Epithelial cell of prostate (primary cell): ENCODE measurements at places on chromosomes 3 and 15.

DNA sequence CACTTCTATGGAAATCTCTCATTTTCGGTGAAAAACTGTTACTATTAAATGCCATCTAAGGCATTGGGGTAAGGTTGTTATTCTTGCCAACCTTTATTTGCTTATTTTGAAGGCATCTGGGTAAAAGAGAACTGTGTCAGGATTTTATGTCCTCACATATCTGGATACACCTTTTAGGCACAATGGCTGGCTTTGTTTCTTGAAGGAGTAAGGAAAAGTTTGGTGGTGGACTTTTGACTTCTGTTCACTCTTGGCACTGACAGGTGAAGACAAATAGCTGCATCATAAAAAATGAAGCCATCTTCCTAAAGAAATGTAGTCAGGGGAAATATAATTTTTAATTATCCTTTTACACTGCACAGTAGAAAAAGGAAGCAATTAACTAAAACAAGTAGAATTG lies 310.0 kb downstream of the CNTN3 start:
- DNase-seq, result no peak

- DNase-seq, result no peak
These were observed 1119.0 kb downstream of the NAALADL2 start for GRCh38 chr3:175977968-175978752.

- DNase-seq, result no peak
These were observed 4.2 kb downstream of the ABTB1 start for GRCh38 chr3:127676921-127677351.

- DNase-seq, result no peak
These were observed 67.9 kb upstream of the PRICKLE2 start for GRCh38 chr3:64293121-64293520.

DNA sequence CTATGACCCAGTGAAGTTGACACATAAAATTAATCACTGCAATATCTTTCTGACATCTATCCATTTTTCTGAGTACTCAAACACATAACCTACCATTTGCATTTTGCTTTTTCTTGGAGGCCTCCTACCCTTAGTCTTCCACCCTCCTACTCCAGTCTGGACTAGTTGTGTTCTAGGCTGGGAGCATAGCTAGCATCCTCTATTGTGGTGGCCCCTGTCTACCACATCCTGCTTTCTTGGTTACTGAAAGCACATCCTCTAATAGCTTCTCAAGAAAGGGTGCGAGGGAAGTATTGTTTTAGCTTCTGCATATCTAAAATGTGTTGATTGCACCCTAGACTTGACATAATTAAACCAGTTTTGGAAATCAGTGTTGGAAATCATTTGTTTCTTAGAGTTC lies 176.5 kb downstream of the THSD4 start:
- no peak for DNase-seq

DNA sequence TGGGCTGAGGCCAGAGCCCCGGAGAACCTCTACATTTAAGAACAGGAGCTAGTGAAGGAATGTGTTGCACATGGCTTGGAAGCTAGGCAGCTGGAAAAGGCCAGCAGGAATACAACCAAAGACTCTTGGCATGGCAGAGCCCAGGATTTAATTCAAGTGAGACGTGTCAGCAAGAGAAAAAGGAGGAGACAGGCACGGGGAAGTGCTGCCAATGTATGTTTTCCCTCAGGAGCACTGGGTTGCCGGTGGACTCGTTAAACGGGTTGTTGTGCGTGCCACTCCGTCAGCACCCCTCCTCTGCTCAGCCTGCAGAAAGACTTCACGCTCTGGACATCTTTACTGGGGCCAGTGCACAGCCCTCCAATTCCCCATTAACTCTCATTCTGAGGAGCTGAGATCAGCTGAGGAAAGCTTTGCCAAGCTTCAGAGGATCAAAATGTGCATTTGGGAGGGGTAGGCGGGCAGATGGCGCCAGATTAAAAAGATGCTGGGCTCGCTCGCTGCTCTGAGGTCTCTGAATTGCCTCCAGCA lies 103.7 kb downstream of the PDZRN3 start:
- DNase-seq, result no peak
